SJCRH30 (cell line): ENCODE measurements at places on chromosomes 1 and 21.

DNA sequence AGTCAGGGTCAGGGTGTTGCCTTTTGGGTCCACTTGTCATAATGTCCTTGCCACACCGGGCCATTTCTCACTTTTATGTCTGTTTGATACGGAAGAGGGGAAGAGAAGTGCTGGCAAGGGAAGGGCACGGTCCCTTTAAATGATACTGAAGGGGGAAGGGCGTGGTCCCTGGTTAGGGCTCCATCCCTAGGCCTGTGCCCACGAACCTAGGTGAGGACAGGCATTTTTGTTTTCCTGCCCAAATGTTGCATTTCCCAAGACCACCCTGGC is 25.2 kb downstream of the B3GALT5 start:
- no peak for DNase-seq

- DNase-seq: no peak
Observed at GRCh38 chr21:44564099-44564498, 5.5 kb upstream of the KRTAP10-3 start.

DNA sequence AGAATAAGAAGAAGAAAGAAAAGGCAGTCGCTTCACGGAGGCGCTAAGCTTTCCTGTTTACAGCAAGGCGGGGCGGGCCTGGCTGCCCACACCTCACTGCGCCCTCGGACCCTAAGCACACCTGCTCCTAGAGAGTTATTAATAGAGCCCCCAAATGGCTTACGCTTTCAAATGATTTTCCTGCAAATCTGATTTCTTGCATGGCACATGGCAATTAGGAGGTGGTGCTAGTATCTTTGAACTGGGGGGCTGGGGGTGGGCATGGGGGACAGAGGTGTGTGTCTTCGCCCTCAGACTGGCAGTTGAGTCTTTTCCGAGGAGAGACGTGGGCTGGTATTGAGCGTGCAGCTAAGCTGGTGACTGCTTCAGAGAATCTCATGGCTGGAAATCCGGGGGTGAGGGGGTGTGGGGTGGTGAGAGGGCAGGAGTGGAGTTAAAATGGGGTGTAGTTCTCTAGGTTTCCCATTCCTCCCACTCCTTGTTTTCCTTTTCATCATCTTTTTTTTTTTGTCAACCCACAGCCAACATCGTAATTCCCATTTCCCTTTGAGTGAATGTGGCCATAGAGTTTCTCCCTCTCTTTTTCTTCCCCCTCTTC is 1.3 kb downstream of the S1PR1 start:
- peak; percentile 57 for DNase-seq

DNA sequence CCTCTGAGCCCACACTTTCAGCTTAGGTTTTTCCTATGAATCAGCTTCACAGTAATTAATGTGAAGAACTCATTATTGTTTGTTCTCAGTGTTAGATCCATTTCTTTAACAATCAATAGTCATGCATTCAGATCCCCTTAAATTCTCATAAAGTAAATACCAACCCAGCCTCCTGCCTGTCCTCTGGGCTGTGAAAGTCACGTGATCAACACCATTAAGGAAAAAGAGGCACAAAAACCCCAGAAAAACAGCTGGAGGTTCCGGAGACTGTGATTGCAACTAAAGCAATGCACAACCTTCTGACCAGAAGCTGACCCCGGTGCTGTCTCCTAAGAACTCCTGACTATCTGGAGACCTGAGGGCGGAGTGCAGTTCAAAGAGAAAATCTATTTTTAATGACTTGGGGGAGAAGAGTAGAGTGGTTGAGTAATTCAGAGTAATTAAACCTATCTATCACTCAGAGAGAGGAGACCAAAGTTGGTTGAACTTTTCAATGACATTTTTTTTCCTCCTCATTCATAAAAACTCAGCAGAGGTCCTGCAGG is 132.5 kb downstream of the PLXNA2 start:
- peak; percentile 26 for DNase-seq

DNA sequence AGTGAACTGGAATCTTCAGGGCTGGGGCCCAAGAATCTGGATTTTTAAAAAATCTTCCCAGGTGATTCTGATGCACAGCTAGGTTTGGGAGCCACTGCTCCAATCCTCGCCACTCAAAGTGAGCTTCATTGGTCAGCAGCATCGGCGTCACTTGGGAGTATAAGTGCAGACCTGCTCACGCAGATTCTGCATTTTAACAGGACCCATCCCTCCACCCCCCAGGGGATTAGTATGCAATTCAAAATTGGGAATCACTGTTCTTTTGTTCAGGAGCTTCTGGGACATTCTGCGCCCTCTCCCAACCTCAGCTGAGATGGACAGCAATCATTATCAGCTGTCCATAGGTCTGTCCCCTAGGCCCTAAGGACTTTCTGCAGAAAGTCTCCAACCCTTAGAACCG is 53.5 kb downstream of the LGR6 start:
- no peak for DNase-seq

DNA sequence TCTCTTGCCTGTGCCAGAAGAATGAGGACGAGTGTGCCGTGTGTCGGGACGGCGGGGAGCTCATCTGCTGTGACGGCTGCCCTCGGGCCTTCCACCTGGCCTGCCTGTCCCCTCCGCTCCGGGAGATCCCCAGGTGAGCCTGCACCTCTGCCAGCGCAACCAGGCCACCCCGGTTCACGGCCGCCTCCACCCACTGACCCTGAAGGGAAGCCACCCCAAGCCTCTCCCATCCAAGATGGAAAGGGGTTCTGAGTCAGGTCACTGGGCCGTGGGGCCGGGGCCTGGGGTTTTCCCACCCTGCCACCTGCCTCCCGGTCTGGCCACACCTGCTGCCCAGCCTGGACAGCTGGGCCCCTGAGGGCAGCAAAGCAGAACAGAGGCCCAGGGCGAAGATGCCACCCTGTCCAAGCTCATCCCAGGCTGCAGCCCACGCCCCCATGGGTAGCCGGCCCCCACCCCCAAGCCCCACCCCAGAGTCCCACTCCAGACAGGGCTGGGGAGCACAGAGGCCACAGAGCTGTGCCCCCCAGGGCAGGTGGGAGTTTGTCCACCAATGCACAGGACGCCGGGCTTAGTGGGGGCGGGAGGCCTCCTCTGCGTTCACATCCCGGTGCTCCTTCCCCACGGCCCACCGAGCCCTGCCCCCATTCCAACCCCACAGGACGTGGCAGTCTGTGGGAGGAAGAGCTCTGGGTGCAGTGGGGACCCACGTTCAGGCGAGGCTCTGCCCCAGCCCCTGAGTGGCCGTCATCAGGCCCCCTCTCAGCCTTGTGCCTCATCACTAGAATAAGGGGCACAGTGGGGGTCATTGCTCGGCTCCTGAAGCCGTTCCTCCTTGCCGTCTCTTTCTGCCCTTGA is 5.6 kb downstream of the AIRE start:
- DNase-seq: no peak

GRCh38 chr1:212109728-212110127 is 74.2 kb downstream of the DTL start:
- DNase-seq: no peak

- DNase-seq: no peak
Observed at GRCh38 chr1:24427545-24427862, 11.9 kb downstream of the NIPAL3 start.

DNA sequence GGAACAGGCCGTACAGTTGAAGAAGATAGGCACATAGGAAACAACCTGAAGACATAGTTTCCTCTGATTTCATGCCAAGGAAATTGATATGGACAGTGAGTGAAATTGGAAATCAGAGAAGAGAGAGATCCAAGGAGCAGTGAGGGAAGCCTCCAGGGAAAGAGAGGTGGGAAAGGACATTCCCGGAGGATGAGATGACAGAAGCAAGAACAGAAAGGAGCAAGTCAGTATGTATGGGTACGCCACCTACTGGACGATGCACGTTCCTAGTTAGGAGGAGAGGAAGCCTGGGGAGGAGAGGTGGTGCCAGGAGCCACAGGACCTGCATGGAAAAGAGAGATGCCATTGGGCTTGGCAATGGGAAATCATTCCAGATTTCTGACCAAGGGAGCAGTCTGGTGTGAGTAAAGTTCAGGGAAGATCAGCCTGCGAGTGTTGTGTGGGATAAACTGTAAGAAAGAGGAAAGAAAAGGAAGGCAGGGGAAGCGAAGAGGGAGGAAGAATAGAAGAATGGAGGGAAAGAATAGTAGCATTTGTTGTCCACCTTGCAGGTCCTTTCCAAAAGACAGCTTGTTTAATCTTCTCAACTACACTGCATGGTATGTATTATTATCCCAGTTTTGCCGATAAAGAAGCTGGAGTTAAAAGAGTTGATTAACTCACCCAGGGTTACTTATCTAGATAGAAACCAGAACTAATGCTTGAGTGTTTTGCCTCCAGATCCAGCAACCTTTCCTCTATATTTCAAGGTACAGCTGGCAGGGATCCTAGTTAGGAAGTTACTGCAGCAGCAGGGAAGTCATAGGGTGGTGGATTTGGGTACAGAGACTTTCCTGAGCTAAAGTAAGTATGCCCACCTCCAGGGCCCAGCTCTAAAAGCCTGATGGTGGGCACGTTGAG is 27.4 kb downstream of the C1orf116 start:
- peak; percentile 63 for DNase-seq

DNA sequence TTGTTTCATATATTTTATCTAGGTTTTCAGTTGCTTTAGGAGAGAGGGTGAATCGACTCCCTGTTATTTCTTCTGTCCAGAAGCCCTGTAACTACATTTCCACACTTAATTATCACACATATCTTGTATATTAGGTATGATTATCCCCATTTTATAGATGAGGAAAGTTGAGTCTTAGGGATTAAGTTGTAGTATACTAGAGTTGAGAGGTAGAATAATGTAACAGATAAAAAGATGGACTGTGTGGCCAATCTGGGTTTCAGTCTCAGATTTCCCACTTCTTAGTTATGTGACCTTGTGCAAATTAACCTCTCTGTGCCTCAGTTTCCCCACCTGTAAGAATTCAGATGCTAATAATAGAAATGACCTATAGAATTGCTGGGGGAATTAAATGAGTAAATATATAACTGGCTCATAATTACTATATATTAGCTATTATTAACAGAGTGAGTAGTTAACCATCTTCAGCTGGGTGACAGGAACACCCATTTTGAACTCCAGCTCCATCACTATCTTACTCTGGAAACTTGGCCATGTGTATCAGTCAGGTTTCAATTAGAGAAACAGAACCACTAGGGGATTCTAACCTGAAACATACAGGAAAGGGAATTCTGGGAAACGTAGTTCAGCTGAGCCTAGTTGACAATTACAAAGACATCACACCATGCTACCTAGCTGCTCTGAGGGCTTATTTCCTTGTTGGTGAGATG is 20.4 kb upstream of the FOXO6 start:
- no peak for DNase-seq

- DNase-seq: no peak
Observed at GRCh38 chr1:160818207-160818937, 22.4 kb downstream of the LY9 start.

GRCh38 chr1:212754193-212754592 is 37.4 kb downstream of the NSL1 start:
- no peak for DNase-seq

DNA sequence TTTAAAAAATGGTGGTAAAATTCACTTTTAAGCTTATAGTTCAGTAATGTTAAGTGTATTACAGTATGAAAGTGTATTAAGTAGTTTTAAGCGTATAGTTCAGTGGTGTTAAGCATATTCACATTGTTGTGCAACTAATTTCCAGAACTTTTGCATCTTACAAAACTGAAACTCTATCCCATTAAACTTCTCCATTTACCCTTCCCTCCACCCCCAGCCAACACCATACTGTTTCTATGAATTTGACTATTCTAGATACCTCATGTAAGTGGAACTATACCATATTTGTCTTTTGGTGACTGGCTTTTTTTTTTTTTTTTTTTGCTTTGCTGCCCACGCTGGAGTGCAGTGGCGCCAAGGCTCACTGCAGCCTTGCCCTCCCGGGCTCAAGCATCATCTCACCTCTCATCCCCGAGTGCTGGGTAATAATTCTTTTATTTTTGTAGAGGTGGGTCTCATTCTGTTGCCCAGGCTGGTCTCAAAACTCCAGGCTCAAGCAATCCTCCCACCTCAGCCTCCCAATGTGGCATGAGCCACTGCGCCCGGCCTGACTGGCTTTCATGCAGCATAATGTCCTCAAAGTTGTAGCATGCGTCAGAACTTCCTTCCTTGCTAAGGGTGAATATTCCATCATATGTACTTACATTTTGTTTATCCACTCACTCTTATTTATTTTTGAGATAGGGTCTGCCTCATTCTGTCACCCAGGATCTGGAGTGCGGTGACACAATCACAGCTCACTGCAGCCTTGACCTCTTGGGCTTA is 45.1 kb upstream of the BMP8B start:
- DNase-seq: no peak

- no peak for DNase-seq
Observed at GRCh38 chr1:36739703-36740289, 257.1 kb upstream of the CSF3R start.

- no peak for DNase-seq
Observed at GRCh38 chr1:114545796-114546195, 34.8 kb upstream of the TRIM33 start.

DNA sequence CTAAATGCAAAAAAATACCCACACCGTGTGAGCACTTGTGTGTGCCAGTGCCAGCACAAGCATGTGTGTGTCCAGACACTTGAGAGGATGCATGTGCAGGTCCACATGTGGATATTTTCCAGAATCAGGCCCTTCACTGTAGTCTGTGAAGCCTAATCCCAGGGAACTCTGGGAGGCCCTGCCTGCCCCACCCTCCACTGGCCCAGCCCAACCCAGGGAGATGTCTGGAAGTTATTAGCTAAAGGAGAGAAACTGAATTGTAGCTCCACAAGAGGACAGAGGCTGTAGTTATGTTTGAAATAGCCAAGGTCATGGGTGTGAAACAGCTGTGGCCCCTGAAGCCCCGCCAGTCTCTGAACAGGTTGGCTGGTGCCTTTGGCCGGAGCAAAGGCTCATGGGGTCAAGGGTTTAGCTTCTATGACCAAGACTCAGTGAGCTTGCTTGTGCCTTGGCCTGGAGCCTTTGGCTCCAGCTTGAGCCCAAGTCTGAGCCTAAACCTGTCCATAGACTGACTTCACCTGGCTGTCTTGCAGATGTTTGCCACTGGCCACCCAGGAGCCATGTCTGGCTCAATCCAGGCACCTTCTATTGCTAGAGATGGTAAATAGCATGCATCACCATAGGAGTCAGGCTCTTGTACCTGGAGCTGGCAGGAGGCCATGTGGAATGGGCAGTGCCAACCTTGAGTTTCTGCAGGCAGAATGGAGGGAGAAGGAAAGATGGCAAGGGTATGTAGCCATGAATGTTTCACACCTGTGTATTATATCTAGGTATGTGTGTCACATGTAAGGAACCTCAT is 69.9 kb downstream of the TMEM53 start:
- DNase-seq: no peak
